HT1080 (cell line): ENCODE measurements at places on chromosomes 5 and 9. TPM values are rescaled to one million over a fixed set of nuclear protein-coding genes. Genes with fewer than 3 reads are reported as not detected.

The ADRA1B gene
- total RNA-seq: 0.27 and 1.1 TPM in 2 replicates

The NIPAL4 gene
- total RNA-seq: not detected in 2 replicates

The MARCOL gene
- total RNA-seq: not detected in 2 replicates

The SLC46A2 gene
- total RNA-seq: not detected in 2 replicates

The UNC5A gene
- total RNA-seq: 0.05 TPM in 1 of 2 replicates, not detected in the other

The GFPT2 gene
- total RNA-seq: 105 and 112 TPM in 2 replicates

The SWI5 gene
- 51.9 and 52.7 TPM in 2 replicates for total RNA-seq

The THBS4 gene
- 0.53 and 2.0 TPM in 2 replicates for total RNA-seq

The GGTA1 gene
- not detected in 2 replicates for total RNA-seq

The TLE4 gene
- total RNA-seq: 38.3 and 39.7 TPM in 2 replicates

The PFN3 gene
- total RNA-seq: not detected in 2 replicates

The ANKRD20A1 gene
- total RNA-seq: 11.8 and 12.3 TPM in 2 replicates

The OGN gene
- not detected in 2 replicates for total RNA-seq

The PRDM9 gene
- total RNA-seq: not detected in 2 replicates

The STKLD1 gene
- total RNA-seq: not detected in 2 replicates

The ANKRD34B gene
- not detected in 2 replicates for total RNA-seq

The MUSK gene
- not detected in 2 replicates for total RNA-seq

The HTR1A gene
- not detected in 2 replicates for total RNA-seq

The FAM221B gene
- not detected in 2 replicates for total RNA-seq

The RFX3 gene
- 1.4 and 1.5 TPM in 2 replicates for total RNA-seq
